NCI-H1048 (cell line): ENCODE measurements at places on chromosomes 16 and 17.

DNA sequence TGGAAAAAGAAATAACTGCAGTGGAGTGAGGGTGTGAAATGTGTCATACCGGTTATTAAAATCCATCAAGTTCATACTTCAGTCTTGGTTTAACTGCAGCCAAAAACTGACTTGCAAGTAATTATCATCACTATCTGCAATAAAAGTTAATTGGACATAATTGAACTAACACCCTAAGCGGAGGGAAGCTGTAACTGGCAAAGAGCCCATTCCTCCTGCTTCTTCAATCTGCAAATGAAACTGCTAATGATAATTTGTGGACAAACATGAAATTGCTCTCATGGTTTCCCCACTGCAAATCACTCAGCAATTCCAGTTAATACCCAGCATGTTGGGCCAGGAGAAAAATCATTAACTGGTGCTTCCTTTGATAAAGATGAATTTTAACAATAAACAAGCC lies 46.5 kb downstream of the FAM222B start:
- DNase-seq = no peak

DNA sequence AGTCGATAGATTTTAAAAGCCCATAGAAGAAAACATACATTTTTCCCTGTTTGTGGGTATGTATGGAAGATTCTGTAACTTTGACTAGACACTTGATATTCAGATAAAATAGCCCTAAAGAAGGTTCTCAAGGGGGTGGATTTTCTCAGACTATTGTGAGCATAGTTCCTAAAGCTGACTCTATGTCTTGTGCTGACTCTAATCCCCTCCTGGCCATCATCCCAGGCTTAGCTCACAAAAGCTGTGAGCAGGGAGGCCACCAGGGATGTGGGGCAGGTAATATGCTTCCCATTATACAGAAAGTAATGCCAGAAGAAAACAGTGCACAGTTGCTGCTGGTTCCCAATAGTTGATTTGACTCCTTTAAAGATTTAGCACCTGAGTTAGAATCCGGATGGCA lies 32.0 kb downstream of the CDH13 start:
- DNase-seq = no peak

DNA sequence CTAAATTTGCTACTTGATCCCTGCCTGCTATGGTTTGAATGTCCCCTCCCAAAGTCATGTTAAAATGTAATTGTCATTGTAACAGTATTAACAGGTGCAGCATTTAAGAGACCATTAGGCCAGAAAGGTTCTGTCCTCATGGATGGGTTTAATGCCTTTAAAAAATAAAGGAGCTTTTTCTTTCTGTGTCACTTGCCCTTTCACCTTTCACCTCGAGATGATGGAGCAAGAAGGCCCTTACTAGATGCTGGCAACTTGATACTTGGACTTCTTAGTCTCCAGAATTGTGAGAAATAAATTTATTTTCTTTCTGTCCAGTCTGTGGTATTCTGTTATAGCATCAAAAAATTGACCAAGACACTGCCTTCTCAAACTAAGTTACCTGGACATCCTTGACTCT lies 98.5 kb downstream of the BRIP1 start:
- DNase-seq = no peak

DNA sequence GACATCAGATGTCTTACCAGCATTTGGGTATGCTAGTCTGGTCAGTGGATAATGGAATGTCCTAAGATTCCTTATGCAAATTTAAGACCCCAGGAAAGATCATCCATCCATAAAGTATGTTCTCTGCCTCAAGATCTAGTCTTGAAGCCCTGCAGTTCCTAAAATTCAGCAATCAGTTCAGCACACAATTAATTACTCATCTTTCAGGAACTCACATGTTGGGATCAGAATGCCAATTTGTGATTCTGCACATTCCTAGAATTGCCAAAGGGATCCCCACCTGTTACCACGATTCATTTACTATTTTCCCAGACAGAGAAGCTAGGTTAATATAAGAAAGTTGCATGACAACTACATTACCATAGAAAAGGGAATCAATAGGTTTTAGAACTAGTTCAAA lies 3.2 kb downstream of the OR2C1 start:
- DNase-seq = no peak

- no peak for DNase-seq
Observed at GRCh38 chr16:88773812-88774291, 11.2 kb downstream of the PIEZO1 start.

- no peak for DNase-seq
Observed at GRCh38 chr17:50558941-50559614, 1.4 kb upstream of the CACNA1G start.

DNA sequence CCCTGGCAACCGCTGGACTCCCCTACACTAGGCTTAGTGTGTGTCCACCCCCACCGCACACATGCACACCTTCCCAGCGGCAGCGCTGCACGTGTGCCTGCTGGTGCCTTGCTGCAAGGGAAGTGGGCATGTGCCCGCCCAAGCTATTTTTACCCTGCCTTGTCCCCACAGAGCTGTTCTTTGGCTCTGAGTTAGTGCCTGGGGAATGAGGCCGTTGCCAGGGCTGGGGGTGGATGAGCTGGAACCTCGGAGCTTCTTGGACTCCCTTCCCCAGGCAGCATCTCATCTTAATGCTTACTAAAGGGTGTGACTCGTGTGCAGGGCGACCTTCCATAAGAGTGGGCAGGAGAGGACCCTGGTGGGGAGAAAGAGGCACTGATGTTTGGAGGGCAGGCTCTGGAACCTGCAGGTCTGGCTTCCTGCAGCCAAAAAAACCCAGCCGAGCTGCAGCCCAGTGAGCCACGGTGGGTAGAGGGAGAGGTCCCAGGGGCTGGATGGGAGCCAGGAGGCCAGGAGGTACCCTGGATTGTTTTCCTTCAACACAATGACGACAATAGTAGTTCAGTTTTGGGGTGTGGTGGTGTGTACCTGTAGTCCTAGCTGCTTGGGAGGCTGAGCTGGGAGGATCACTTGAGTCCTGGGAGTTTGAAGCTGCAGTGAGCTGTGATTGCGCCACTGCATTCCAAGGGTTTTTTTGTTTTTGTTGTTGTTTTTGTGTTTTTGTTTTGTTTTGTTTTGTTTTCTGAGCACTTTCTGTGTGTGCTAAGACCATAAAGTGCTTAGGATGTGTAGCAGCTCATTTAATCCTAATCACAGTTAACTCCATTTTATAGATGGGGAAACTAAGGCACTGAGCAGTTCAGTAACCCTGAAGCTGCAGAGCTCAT lies 119.1 kb downstream of the RAB11FIP4 start:
- DNase-seq = no peak

DNA sequence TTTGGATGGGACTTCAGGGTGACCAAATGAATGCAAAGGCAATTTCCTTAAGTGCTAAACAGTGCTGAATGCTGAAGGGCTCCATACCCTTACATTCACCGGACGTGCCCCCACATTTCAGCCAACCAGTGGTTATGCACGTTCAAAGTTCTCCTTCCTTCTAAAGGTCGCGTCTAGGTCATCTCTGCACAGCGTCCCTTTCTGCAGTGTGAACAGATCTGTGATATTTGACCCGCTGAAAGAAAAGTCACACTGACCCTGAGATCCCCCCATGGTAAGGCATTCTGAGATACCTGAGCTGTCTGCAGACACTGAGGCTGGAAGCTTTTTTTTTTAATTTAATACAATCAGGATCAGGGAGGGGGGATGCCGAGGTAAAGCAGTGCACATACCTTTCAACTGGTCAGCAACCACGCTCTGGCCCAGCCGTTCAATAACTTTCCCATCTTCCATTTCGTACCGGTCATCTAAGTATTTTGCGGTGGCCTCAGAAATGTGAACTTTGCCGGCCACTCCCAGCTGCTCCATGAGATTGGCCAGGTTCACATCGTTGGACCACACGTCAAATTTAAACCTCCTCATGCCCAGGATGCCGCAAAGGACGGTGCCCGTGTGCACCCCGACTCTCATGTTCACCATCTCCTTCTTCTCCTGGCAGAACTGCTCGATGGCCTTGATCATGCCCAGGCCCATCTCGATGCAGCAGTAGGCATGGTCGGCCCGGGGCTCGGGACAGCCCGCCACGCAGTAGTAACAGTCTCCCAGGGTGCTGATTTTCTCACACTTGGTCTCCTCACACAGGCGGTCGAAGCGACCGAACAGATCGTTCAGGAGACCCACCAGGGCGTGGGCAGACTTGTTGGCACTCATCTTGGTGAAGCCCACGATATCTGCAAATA lies 2.6 kb downstream of the ADCY9 start:
- DNase-seq = no peak

- no peak for DNase-seq
Observed at GRCh38 chr16:28317040-28317880, 24.9 kb downstream of the SBK1 start.

GRCh38 chr17:7413346-7413985 lies 5.8 kb downstream of the NLGN2 start:
- no peak for DNase-seq

DNA sequence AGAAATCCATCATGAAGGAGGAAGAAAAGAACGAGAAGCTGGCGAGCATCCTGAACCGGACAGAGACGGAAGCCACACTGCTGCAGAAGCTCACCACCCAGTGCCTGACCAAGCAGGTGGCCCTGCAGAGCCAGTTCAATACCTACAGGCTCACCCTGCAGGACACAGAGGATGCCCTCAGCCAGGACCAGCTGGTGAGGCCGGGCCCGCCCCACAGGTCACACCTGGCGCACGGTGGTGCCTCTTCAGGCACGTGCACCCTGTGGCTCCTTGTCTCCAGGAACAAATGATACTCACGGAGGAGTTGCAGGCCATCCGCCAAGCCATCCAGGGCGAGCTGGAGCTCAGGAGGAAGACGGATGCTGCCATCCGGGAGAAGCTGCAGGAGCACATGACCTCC lies 19.8 kb upstream of the GAA start:
- DNase-seq = no peak

- DNase-seq = no peak
Observed at GRCh38 chr17:38672788-38673706, 1.7 kb downstream of the EPOP start.

DNA sequence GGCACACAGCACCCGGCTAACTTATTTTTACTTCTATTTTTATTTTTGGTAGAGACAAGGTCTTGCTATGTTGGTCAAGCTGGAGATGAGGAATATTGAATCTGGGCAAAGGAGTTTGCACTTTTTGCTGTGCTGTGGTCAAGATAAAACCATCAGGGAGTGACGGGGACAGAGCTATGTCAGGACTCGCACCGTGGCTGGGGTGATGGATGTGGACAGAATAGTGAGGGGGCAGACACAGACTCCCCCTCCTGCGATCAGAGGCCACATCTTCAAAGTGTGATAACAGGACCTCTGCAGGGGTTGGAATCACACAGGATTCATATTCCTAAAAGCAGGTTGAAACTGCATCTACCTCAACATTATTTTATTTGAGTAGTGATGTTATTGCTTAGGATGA lies 25.6 kb downstream of the IL21R start:
- no peak for DNase-seq

DNA sequence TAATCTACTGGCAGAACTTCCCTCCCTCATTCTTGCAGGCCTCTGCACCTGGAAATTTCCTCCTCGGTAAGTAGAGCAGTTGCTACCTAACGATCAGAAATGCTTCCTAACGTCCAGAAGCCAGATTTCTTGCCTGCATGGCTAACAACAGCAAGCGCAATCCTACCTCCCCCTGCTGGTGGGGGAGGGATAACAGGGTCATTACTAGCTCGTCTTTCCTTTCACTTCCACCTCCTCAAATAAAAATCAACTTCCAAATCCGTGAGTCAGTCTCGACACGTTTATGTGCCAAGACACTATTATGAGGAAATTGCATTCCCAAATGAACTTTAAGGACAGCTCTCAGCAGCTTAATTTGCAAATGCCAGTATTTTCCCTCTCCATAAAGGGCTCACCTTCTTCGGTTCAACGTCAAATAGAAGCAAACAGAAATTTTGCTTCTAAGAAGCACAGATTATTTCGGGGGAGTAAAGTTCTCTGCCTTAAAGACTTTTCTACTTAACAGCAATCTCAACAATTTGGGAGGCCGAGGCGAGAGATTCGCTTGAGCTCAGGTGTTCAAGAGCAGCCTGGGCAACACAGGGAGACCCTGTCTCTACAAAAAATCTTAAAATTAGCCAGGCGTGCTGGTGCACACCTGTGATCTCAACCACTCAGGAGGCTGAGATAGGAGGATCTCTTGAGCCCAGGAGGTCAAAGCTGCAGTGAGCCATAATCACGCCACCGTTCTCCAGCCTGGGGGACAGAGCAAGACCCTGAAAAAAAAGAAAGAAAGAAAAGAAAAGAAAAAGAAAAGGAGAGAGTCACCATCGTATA lies 188.6 kb upstream of the PSMD7 start:
- DNase-seq = no peak

DNA sequence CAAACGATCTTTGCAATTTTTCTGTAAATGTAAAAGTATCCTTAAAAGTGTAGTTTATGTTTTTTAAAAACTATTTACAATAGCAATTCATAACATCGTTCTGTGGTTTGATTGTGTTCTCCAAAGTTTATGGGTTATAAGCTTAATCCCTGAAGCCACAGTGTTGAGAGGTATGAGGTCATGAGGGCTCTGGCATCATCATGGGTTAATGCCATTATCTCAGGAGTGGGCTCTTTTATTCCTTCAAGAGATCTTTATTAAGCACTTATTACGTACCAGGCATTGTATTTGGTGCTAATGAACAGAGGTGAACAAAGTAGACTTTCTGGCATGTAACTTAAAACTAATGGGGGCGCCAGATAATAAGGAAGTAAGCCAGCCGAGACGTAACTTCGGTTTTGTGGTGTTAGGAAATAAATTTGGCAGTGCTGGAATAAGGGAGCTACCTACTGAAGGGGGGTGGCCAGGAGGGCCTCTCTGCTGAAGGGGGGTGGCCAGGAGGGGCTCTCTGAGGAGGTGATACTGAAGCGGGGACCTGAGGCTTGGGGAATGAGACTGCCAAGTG lies 158.1 kb downstream of the VPS53 start:
- no peak for DNase-seq

GRCh38 chr17:30568117-30568430 lies 90.9 kb downstream of the GOSR1 start:
- no peak for DNase-seq
